Stimulated activated CD4-positive, alpha-beta T cell treated with anti-CD3 and anti-CD28 coated beads, TNF-alpha, amount 100 ng/mL, for 1 hour (primary cell): ENCODE measurements at places on chromosomes 7 and 10.

DNA sequence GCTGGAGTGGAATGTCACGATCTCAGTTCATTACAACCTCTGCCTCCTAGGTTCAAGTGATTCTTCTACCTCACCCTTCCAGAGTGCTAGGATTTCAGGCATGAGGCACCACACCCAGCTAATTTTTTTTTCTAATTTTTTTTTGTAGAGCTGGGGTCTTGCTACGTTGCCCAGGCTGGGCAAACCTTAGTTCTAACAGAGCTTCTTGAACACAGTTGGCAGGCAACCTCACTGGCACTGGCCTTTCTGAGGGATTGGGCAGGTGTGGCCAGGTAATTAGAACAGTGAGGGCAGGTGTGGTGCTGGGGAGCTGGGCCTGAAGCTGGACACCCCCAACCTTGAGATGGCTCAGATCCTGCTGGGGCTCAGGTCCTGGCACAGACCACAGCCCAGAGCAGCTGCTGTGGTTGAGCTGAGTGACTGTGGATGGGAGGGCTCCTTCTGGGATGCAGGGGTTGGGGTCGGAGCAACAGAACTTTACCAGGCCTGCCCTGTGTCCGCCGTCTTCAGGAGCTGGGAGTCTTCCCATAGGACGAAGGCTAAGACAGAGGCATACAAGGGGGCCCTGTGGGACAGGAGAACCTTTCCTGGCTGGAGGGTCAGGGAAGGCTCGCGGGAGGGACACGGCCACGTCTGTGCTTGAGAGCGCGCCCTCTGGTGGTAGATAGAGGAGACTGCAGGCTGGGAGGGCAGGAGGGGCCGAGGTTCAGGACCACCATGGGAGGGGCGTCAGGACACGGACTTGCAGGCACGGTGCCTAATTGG lies 48.2 kb downstream of the COL26A1 start:
- DNase-seq: no peak

DNA sequence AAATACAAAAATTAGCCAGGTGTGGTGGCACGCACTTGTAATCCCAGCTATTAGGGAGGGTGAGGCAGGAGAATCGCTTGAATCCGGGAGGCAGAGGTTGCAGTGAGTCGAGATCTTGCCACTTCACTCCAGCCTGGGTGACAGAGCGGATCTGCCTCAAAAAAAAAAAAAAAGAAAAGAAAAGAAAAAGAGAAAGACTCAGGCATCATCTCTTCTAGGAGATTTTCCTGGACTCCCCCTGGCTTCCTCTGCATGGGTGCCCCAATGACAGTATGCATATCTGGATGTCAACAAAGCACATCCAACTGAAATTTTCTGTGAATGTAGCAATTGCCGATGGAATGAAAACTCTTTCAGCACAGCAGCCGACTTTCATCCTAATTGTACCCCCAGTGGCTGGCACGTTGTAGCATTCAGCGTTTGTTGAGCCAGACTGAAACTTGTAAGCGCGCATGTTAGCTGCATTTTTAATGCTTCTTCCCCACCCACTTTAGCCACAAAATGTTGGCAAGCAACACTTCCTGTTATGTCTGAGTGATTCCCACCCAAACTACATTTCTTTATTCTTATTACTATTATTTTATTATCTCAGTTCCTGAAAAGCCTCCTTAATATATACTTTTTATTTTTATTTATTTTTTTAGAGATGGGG lies 70.2 kb downstream of the PRTFDC1 start:
- DNase-seq: no peak

DNA sequence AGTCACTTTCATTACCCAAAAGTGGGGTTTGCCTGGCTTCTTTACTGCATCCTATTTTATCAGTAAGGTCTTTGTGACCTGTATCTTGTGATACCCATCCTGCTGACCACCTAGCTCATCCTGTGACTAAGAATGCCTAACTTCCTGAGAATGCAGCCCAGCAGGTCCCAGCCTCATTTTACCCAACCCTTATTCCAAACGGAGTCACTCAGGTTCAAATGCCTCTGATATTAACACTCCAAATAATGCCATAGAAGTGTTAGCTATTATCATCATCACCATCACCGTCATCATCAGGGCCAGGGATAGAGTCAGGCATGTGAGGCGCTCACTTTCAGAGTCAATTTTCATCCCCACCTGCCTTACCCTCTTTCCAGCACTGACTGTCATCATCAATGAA lies 85.5 kb downstream of the SLC16A9 start:
- no peak for DNase-seq

- no peak for DNase-seq
Measured at GRCh38 chr10:118865998-118866693, 111.4 kb upstream of the CACUL1 start.

- DNase-seq: no peak
Measured at GRCh38 chr10:104928734-104929133, 287.6 kb downstream of the SORCS3 start.

GRCh38 chr7:51451751-51452476 lies 135.3 kb upstream of the COBL start:
- DNase-seq: no peak

DNA sequence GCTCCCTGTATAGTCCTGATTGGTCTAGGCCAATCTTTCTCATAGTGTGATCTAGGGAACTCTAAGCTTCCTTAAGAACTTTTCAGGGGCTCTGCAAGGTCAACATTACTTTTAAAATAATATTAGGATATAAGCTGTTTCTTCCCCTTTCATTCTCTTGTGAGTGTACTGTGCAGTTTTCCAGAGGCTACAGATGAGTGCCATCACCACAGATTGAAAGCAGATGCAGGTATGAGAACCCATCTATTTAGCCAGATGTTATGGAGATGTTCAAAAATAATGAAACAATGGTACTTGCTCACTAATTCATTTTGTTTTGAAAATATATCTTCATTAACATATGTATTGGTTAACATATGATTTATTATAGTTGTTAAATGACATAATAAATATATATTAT lies 169.2 kb upstream of the SEMA3A start:
- no peak for DNase-seq

DNA sequence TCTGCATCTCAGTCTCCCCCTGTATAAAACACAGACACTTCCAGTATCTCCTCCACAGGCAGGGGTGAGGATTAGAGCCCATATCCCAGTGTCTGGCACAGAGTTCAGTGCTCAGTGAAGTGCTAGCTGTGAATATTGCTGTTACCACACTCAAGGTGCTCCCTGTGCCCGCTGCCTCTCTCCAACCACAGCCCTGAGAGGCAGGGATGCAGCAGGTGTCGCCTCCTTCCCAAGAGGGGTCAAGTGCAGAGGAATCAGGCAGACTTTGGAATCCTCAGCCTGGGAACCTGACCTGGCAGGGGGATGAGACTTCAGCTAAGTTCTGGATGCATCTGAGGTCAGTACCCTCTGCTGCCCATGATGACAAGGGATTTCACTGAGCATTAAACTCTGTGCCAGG lies 163.1 kb downstream of the GFRA1 start:
- DNase-seq: no peak

GRCh38 chr10:86601956-86602602 lies 52.3 kb upstream of the OPN4 start:
- DNase-seq: no peak

- no peak for DNase-seq
Measured at GRCh38 chr7:21526448-21526847, 16.4 kb upstream of the DNAH11 start.

DNA sequence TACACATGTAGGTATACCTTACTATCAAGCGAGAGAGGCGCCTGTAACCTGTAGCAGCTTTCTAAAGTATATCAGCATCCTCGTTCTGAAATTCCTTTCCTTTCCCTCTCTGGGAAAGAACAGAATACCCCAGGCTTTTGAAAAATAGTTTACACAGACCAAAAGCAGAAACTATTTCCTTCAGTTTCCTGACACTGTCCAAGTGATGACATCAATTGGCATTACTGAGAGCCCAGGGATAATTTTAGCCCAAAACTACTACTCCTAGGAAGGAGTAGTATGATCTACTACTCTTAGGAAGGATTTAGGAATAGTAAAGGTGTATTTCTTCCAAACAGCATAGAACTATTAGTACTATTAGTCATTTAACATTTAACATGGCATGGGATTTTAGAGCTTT lies 6.0 kb downstream of the GNG11 start:
- DNase-seq: no peak

DNA sequence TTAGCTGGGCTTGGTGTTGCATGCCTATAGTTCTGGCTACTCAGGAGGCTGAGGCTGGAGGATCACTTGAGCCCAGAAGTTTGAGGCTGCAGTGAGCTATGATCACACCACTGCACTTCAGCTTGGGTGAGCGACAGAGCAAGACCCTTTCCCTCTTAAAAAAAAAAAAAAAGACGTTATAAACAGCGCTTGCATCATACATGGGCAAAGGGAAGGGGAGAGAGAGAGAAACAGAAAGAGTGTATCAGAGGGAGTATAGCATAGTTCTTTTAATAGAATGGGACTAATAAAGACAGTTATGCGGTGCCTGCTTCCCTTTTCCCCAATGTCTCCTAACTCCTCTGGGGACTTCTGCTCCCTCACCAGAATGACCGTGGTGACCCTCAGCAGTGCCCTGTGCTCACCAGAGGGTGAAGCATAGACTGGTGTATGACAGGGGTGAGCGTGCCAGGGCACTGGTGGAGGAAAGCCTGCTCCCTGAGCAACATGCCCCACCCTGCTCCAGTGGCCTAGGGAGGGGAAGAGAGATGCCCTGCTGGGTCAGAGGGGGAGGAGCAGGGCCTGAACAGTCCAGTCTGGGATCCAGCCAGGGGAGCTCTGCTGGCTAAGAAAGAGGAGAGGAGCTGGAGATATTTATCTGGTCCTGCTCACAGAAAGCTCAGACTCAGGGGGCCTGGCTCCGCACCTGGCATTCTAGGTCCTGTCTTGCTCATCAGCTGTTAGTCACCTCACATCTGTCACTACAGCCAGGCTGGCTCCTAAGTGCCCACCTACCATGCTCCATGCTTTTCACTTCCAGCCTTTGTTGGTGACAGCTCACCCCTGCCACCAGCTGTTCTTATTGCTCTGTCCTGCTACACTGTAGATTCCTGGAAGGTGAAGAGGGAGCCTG lies 2.2 kb downstream of the PDZD7 start:
- DNase-seq: no peak

GRCh38 chr7:50314836-50315592 lies 10.5 kb downstream of the IKZF1 start:
- no peak for DNase-seq

DNA sequence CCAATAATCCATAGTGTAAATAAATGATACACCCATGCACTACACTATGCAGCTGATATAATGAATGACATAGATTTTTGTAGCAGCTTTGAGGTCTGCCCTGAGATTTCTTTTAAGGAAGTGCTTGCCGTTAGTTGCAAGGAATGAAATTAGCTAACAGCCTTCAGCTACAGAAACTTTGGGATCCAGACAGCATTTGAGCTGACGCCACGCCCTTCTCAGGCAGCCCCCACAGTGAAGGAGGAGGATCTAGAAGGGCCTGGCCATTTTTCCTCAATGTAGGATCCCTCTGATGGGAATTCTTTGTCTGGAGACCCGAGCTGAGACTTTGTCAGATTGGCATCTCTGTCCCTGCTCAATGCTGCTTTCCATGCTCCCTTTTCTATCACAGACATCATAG lies 6.1 kb upstream of the PDK4 start:
- no peak for DNase-seq

DNA sequence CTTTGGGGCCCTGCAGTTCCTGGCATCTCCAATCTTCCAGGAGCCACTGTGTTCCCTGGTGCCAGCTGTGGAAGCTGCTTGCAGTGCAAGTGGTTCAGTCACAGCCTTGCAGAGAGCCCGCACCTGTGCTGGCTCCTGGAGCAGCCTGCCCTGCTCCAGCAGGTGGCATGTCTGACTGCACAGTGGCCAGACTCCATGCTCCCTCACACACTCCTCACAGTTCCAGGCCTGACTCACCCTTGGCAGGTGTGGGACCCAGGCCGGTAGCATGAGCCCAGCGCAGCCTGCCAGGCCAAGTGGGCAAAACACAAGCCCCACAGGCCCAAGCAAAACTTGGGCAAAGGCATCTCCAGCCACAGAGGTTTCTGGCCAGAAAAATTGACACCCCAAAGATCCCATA lies 33.6 kb upstream of the RELN start:
- DNase-seq: no peak

DNA sequence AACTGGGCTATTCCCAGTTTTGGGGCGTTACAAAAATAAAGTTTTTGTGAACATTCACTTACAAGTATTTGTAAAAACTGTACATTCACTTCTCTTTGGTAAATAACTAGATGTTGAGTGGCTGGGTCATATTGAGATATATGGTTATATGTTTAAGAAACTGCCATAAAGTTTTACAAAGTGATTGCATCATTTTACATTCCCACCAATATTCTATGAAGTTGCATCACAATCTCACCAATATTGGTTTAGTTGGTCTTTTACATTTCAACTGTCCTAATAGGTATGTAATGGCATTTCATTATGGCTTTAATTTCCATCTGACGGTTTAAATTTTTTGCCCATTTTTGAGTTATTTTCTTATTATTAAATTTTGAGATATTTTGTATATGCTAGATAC lies 251.7 kb upstream of the GNAI1 start:
- DNase-seq: no peak

- no peak for DNase-seq
Measured at GRCh38 chr7:28195910-28196620, 15.5 kb upstream of the JAZF1 start.

DNA sequence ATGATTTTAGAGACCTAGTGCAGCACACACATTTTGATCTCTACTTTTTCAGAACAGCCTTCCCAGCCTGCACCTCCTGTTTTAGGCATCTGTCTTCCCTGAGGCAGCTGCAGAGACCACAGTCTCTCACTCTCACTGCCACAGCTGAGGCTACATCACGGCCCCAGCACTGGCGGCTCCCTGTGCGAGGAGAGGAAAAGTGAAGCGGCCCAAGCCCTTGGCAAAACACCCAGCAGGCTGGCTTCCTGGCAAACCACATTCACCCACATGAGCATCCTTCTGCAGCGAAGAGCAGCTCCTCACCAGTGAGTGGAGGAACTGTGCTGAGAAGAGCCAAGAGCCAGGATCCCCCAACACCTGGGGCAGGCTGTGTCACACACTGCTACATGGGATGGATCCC lies 14.0 kb downstream of the HUS1 start:
- no peak for DNase-seq

DNA sequence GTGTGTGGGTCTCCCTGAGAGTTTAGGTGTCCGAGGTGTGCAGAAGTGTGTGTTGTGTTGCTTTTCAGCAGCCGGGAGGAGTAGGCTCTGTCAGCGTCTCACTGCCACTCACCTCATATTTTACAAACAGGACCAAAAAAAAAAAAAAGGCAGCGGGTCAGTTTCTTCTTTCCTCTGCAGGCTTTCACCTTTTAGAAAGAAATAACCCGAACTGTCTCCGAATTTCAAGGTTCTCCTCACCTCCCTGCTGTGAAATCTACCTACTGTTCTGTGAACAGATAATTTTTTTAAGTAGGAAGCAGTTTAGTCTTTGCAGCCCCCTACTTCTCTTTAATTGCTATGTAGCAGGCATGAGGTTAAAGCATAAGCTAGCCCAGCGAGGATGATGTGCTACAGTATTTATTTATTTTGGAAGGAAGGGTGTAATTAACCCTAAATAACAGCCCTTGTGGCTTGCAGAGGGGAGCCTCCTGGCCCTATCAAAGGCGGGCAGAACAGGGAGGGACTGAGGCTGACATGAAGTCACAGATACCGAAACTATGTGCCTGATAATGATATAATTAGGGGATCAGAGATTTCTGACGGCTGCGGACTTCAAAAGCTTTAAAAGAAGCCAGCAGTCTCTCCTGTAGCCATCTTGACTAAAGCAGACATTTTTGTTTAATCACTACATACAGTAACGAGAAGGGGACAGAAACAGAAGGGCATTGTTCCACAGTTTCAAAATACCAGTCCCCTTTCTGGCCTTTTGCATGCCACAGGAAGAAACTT lies 1.6 kb downstream of the BAMBI start:
- no peak for DNase-seq

- DNase-seq: no peak
Measured at GRCh38 chr7:137386966-137387365, 43.4 kb upstream of the PTN start.
